ENCODE measurements at places on chromosomes 7 and 10.

DNA sequence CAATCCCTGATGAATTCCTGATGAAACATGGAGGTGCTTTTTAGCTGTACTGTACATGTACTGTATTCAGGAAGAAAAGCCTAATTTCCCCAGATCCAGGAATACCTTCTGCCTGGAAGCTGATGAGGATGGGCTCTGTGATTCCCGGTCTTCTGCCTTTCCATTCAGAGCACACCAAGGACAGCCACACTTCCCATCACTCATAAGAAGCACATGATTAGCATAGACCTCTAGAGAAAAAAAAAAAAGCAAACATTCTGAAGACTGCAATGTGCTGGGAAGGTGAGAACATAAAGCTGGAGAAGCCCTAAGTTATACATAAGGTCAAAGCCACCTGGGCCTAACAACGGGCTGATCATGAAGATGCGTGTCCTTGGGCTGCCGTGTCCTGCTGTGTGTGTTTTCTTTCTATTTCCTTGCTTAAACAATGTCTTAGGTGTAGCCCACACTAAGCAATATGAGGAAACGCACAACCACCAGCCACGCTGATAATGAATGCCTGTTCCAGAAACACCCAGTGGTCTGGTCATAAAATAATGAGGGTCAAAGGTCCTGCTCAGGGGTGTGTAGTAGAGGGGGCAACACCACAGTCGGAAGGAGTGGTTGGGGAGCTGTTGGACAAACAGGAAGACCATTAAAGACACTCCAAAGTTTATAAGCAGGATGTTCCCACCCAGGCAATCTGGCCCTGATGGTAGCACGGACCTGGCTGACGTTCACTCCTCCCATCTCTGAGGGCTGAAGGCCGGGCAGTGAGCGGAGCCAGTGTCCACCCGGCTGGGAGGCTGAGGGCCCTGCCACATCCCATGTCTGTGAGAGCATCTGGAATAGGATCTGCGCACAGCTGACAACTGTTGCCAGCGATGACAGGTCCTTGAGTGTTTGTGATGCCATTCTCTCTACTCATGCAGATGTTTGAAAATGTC is 7.9 kb downstream of the PKD1L1 start:
- DNase-seq: no peak

GRCh38 chr10:62154231-62154630 is 114.4 kb downstream of the RTKN2 start:
- DNase-seq: no peak

DNA sequence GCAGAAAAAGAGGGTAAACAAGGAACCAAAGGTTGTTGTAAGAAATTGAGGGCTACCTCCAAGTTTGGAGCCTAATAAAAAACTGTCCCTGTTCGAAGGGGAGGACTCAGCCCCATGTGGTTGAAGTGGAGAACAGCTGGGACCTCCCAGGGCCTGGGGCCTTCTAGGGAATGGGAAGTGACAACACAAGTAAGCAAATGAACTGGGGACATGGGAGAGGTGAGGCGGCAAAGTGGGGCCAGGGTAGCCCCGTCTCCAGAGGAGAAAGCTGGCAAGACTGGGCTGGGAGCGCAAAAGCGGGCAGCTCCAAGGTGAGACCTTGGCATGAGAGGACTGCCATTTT is 198.1 kb downstream of the ZNF438 start:
- no peak for DNase-seq

GRCh38 chr7:47633134-47633533 is 51.2 kb upstream of the TNS3 start:
- no peak for DNase-seq

Measured in activated naive CD4-positive, alpha-beta T cell treated with anti-CD3 and anti-CD28 coated beads for 36 hours (primary cell).